ENCODE measurements at places on chromosomes 6 and 20. TPM values are rescaled to one million over a fixed set of nuclear protein-coding genes. Genes with fewer than 3 reads are reported as not detected.

Gene ELMO2
- 41.7 TPM for total RNA-seq

DNA sequence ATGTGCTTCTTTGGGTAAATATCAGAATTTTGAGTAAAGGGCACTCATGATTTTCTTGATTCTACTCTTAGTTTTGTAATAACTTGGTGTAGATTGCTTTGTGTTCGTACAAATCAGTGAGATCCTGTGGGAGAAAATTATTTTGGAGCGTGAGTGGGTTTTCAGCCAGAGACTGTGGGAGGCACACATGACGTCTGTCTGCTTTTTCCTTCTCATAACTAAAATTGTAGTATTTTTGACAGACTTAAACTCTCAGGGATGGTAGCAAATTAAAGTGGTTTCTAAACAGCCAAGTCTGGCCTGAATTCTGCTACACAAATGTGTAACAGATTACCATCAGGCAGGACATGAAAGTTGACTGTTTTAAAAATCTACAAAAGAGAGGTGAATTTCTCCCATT, 222.6 kb downstream of the OTOR start:
- no peak for DNase-seq
- no peaks in the 10 kb centered on the region for H3K4me1 ChIP-seq
- H3K27ac ChIP-seq = no peak overlapping the region
- H3K36me3 ChIP-seq = no peaks in the 10 kb centered on the region
- no peaks in the 10 kb centered on the region for H3K27me3 ChIP-seq

GRCh38 chr6:69007781-69008180, 372.7 kb downstream of the ADGRB3 start:
- no peak overlapping the region for H3K4me3 ChIP-seq
- H3K27me3 ChIP-seq = no peaks in the 10 kb centered on the region
- H3K27ac ChIP-seq = no peak overlapping the region
- DNase-seq = no peak
- no peaks in the 10 kb centered on the region for H3K4me1 ChIP-seq

Gene OR2B6
- not detected for total RNA-seq

Gene RBL1
- 25.5 TPM for total RNA-seq

GRCh38 chr20:49603209-49603627, 35.3 kb upstream of the PTGIS start:
- no peaks in the 10 kb centered on the region for H3K36me3 ChIP-seq
- no peaks in the 10 kb centered on the region for H3K4me1 ChIP-seq
- peaks cover 20% of the 10 kb centered on the region for H3K27me3 ChIP-seq
- no peak overlapping the region for H3K4me3 ChIP-seq
- H3K27ac ChIP-seq = no peak overlapping the region

GRCh38 chr6:17202526-17202925, 78.6 kb upstream of the RBM24 start:
- no peak overlapping the region for H3K4me3 ChIP-seq
- H3K4me1 ChIP-seq = no peaks in the 10 kb centered on the region
- H3K27me3 ChIP-seq = no peaks in the 10 kb centered on the region
- DNase-seq = no peak

All from B cell (primary cell).